ENCODE measurements at places on chromosomes 3 and 15. TPM values are rescaled to one million over a fixed set of nuclear protein-coding genes. Genes with fewer than 3 reads are reported as not detected.

COL8A1 gene
- not detected for polyA plus RNA-seq

CCDC39 gene
- polyA plus RNA-seq, result not detected

LSAMP gene
- 0.94 TPM for polyA plus RNA-seq

MAP1A gene
- polyA plus RNA-seq, result not detected

EPHB3 gene
- not detected for polyA plus RNA-seq

RTP3 gene
- polyA plus RNA-seq, result not detected

KBTBD13 gene
- not detected for polyA plus RNA-seq

SYNPR gene
- not detected for polyA plus RNA-seq

MKRN3 gene
- 0.49 TPM for polyA plus RNA-seq

TPRA1 gene
- 23.7 TPM for polyA plus RNA-seq

MRAS gene
- polyA plus RNA-seq, result not detected

TNIK gene
- 3.0 TPM for polyA plus RNA-seq

ROPN1 gene
- not detected for polyA plus RNA-seq

Data from IgD-negative memory B cell (primary cell).